ENCODE measurements at places on chromosomes 11 and 22. TPM values are rescaled to one million over a fixed set of nuclear protein-coding genes. Genes with fewer than 3 reads are reported as not detected.

CEND1 gene
- total RNA-seq: not detected

RIMBP3B gene
- total RNA-seq: 0.89 TPM

OR52I1 gene
- total RNA-seq: not detected

GGT5 gene
- 0.11 TPM for total RNA-seq

OR10D3 gene
- total RNA-seq: not detected

SIAE gene
- 4.4 TPM for total RNA-seq

MUC5B gene
- not detected for total RNA-seq

GSTP1 gene
- total RNA-seq: 219 TPM
